ENCODE measurements at places on chromosomes 1 and 21.

DNA sequence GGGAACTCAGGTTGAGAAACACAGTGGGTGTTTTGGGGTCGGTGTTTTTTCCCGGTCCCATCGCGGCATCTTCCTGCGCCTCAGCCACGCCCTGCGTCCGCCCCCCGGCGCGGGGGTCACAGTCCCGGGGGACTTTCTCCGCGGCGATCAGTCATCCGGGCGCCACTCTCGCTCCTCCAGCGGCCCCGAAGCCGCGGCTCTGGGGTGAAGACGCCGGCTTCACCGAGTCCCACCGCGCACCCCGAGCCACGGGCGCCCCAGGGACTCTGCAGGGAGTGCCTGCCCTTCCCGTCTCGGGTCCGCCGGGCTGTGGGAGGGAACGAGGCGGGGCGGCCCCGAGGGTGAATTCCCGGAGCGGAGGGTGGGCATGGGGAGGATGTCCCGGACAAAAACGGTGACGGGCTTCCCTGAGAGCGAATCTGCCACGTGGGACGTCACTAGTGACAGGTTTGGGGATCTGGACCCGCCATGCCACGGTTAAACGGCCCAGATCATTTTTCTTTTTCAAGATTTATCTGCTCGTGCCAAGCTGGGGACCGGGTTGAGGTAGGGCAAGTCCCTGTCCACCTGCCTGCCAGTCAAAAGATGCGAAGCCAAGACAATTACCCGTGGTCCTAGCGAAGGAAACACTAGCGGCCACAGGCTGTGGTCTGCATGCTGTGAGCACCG lies 717 bp upstream of the BATF3 start:
- DNase-seq = no peak

DNA sequence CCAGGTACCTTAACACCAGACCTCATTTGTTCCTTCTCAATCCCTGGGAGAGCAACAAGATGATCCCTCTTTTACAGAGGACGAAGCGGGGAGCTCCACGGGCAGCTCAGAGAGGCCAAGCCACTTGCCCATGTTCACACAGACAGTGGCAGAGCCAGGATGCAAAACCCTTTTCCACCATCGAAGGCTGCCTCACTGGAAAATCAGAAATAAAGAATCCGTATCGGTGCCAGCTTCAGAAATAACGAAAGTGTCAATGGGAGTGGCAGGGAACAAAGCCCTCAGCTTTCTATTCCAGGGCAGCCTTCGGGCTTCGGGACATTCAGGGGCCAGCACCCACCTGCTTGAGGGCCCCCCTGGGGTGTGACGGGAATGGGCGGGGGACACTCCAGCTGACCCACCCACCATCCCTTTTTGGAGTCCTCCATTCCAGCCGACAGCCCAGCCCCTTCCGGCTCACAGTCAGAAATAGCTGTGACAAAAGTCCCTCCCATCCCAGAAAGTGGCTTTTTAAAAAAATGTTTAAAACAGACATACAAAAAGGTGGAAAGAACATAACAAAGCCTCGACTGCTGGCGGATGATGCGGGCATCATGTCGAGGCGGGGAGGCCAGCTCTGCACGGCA lies 6.0 kb downstream of the IFFO2 start:
- peak; percentile 63 for DNase-seq

DNA sequence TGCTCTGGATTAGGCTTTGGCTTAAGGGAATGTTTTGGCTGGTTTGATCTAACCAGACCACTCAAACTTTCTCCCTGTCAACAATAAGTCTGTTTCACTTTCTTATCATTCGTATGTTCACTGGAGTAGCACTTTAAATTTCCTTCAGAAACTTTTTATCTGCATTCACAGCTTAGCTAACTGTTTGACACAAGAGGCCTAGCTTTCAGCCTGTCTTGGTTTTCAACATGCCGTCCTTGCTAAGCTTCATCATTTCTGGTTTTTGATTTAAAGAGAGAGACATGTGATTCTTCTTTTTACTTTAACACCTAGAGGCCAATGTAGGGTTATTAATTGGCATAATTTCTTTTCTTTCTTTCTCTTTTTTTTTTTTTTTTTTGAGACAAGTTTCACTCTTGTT lies 14.9 kb upstream of the CYB5R1 start:
- no peak for DNase-seq

DNA sequence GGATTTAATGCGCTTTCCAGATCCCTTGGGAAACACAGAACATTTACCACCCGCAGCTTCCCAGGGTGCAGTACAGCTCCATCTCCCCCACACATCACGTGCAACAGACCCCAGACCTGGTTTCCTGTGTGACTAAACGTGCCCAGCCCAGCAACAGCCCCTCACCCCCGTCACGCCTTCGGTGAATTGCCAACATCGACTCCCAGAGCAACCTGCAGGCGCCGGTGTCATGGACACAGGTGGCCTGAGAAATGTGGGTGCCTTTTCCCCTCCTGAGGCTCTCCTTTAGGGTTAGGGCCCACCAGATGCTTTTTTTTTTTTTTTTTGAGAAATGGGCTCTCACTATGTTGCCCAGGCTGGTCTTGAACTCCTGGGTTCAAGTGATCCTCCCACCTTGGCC lies 24.2 kb upstream of the SUMO3 start:
- no peak for DNase-seq

DNA sequence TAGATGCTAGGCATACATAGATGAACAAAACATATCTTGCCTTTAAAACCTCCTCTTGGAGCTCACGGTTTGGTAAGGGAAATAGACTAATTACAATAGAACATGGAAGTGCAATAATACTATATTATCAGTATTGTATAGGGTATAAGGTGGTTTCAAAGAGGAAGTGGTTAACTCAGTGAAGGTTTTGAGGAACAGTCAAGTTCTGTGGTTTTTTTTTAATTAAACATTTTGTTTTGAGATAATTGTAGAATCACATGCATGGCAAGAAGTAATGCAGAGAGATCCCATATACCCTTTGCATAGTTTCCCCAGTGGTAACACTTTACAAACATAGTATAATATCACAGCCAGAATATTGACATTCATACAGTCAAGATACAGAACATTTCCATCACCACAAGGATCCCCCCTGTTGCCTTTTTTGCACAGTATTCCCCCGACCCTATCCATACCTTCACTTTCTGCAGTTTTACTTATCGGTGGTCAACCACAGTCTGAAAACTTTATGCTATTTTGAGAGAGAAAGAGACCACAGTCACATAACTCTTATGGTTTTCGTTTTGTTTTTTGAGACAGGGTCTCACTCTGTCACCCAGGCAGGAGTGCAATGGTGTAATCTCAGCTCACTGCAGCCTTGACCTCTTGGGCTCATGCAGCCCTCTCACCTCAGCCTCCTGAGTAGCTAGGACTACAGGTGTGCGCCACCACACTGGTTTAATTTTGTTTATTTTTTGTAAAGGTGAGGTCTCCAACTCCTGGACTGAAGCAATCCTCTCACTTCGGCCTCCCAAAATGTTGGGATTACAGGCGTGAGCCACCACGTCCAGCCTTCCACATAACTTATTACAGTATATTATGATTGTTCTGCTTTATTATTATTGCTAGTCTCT lies 60.5 kb upstream of the KIAA1614 start:
- no peak for DNase-seq

DNA sequence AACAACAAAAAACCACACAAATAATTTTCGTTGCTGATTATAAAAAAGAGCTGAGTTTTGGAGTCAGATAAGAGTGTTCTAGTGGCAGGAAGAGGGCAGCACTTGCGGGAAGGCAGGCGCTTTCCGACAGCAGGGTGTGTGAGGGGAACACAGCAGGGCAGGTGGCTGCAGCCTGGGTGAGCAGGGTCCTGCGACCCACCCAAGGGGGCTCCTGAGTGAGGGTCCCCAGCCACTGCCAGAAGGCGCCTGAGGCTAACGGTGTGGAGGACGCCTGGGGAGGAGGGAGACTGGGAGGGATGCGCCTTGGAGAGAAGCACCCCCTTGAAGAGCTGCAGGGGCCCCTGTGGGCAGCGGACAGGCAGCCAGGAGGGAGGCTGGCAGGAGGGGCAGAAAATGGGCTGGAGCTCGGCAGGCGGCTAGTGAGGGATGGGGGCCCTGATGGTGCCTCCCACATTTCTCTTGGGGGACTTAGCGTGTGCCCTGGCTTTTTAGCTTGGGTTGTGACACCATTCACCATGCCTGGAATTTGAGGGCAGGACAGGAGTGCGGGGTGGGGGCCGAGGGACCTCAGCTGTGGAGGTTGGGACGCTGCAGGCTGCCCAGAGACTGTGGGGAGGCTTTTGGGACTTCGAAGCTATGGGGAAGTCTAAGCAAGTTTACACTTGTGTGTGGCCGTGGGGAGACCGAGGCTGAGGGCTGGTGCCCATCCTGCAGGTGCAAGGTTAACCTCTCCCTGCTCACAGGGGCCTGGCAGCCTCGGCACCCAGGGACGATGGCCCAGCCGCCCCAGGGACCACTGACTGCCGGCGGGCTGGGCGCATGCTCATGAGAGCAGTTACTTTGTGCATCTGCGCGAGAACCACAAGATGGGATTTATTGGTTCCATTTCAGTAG lies 111.4 kb downstream of the SIK1 start:
- no peak for DNase-seq

GRCh38 chr21:45442276-45442675 lies 37.3 kb downstream of the COL18A1 start:
- DNase-seq = no peak

DNA sequence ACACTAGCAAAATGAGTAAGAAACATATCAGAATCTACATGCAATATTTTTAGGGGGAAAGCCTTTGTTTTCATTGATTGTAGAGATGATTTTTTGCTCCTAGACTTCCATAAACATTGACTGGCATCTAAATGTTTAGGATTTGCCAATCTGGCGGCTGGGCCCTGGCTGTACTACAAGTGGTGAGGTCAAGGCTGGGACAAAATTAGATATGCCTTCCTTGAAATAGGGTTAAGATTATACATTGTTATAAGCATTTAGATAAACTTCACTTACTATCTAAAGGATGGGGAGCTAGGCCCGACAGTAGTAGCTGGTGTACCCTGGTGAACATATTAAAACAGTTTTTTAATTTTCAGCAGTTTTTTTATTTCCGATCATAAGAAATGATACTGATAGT lies 5.2 kb downstream of the NFIA start:
- no peak for DNase-seq

DNA sequence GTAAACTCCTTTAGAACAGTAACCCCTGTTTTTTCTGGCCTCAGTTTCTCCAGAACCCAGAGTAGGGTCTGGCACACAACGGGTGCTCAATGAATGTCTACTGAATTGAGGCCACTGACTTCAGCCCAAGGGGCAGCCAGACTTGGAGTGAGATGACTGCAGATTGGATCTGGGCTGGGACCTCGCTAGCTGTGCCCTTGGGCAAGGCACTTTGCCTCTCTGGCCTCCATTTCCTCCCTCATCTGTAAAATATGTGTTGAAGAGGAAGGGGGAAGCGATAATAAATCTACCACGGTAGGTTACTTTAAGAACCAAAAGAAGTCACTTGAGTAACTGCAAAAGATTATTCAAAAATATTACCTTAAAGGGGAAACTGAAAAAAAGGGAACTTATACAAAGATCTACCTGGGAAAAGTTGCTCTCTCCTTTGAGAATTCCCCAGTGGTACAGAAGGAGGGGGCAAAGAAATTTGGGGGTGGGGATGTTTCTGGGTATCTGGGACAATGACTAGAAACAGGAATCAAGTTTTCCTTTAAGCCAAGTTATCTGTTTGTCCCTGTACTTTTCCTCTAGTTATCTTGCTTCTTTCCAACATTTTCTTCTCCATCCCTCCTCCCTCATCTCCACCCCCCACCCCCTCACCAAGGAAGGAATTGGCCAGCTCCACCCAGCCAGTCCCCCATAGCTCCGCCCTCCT lies 394 bp upstream of the GRHL3 start:
- DNase-seq = no peak

- no peak for DNase-seq
Measured at GRCh38 chr1:56387071-56387740, 192.2 kb downstream of the PLPP3 start.

Measured in fibroblast of skin of right biceps (primary cell).